ENCODE measurements at places on chromosomes 1 and 21. TPM values are rescaled to one million over a fixed set of nuclear protein-coding genes. Genes with fewer than 3 reads are reported as not detected.

STRIP1 gene
- total RNA-seq: 61.6 TPM

TMEM234 gene
- total RNA-seq: 166 TPM

NUDC gene
- total RNA-seq: 20.3 TPM

GRCh38 chr21:42546433-42546832 is 32.8 kb downstream of the SLC37A1 start:
- DNase-seq: no peak

- no peak for DNase-seq
These were observed 32.3 kb downstream of the SNAP47 start for GRCh38 chr1:227767401-227768124.

GRCh38 chr1:87888446-87888845 is 559.8 kb downstream of the LMO4 start:
- no peak for DNase-seq

IL12RB2 gene
- not detected for total RNA-seq

DNA sequence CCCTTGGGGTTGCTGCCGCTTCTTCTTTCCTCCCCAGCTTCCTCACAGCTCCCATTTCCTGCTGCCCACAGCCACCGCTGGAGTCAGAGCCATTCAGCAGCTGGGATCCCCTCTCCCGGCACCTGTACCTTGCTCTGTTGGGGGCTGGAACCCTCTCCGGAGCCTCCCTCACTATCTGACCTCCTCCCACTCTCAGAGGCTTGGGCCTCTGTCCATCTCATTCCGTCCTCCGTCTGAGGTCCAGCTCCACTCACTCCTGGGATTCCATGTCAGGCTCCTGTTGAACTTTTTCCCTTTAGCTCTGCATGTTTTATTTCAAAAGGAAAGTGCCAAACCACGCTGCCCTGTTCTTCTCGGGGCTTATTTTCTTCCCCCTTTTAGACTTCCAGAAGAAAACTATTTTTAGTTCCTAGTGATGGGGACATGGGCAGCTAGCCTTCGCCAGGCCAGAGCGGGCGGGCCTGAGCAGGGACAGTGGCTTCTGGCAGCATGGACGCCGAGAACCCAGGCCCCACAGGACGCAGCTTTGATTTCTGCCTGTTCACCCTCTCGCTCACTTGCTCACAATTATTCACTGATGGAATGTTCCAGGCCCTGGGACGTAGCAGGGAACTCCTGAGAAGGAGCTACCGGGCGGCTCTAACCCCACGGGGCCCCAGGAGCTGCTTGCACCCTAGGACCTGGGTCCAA is 79.2 kb downstream of the ARHGEF10L start:
- DNase-seq: no peak

- no peak for DNase-seq
These were observed 87.3 kb upstream of the KAZN start for GRCh38 chr1:14511166-14511680.

DNA sequence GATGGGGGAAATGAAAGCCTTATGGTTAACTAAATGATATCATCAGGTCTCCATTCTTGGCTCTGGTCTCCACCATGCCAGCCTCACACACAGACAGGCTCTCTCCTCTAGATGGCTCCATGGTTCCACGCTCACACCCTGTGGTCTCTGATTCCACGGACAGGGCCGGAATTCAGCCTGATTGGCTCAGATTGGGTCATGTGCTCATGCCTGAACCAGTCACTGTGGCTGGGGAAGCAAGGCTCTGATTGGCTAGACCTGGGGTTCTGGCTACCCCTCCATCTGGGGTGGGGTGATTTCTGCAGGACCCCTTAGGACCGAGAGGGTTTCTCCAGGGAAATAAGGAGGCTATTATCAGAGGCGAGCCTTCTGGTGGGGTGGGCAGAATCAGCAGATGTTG is 277.0 kb downstream of the PTPRU start:
- no peak for DNase-seq

DNA sequence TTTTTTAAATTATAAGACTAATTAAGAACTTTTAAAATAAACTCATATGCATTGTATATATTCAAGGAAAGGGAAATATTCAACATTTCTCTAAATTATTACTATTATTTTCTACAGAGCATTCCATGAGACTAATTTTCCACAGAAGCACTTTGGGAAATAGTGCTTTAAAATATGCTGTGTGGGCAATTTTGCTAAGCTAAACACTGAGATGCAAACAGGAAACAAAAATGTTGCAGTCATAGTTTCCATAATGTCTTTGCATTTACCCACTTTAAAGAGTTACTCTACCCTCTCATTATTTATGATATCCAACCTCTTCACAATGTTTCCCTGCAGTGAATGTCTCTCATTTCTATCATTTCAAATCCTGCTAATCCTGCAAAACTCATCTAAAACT is 269.6 kb upstream of the BEND5 start:
- no peak for DNase-seq

- DNase-seq: no peak
These were observed 52.7 kb downstream of the ELF3 start for GRCh38 chr1:202063093-202063492.

DNA sequence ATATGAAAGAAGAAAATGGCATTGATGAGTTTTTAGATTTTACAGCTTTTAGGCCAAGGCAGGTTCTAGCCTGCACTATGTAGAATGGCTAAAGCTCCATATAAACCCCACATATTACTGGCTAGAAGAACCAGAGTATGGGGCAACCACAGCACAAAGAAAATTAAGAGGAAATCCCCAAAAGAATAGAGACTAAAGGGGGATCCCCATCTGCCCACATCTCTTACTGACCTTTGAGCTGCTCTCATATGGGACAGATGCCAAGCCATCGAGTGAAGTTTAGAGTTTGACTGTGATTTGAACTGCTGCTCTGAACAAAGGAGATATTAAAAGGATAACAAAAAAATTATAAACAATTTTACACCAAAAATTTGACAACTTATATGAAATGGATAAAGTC is 102.2 kb upstream of the HAO2 start:
- no peak for DNase-seq

DBT gene
- total RNA-seq: 3.7 TPM

DNA sequence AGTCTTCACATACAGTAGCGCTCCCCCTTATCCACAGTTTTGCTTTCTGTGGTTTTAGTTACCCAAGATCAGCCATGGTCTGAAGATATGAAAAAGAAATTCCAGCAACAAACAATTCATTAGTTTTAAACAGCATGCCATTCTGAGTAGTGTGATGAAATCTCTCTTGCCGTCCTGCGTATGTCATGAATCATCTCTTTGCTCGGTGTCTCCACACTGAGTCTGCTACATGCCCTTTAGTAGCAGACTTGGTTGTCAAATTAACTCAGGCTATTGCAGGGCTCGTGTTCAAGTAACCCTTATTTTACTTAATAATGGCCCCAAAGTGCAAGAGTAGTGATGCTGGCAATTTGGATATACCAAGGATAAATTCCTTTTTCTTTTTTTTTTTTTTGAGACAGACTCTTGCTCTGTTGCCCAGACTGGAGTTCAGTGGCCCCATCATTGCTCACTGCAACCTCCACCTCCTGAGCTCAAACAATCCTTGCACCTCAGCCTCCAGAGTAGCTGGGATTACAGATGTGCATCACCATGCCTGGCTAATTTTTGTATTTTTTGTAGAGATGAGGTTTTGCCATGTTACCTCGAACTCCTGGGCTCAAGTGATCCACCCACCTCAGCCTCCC is 22.6 kb downstream of the PHACTR4 start:
- DNase-seq: no peak

DNA sequence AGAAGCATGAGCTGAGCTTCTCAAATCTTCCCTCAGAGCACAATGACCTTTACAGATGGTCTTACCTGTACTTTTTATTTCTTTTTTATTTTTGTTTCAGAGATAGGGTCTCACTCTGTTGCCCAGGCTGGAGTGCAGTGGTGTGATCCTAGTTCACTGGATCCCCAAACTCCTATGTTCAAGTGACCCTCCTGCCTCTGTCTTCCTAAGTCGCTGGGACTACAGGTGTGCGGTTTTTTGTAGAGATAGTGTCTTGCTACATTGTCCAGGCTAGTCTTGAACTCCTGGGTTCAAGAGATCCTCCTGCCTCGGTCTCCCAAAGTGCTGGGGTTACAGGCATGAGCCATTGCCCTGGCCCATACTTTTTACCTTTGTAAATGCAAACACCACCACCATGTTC is 56.0 kb upstream of the LPGAT1 start:
- no peak for DNase-seq

RPE65 gene
- not detected for total RNA-seq

DNA sequence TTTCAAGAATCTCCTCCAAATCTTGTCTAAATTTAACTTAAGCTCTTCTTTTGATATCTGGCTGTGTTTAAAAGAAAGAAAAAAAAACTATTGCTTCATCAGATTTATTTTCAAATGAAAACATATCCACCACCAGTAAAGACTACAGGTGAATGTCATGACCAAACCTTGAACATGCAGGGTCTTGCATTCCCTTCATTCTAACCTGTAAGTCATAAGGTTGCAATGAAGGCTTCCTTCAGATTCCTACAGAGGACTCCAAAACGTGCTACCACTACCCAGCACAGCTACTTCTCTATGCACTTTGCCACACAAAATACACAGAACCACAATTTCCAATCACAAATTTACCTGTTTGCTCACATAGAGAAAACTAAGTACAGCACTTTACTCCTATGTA is 26.3 kb downstream of the FRRS1 start:
- no peak for DNase-seq

DNA sequence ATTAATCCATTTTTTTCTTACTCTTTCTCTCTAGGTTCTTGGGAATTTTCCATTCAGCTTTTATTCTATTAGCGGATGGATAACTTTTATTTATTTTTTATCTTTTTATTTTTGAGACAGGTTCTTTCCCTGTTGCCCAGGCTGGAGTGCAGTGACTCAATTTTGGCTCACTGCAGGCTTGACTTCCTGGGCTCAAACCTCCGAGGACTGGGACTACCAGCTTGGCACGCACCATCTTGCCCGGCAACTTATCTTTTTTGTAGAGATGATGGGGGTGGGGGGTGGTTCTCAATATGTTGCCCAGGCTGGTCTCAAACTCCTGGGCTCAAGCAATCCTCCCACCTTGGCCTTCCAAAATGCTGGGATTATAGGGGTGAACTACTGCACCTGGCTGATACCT is 36.1 kb upstream of the CHIT1 start:
- no peak for DNase-seq

F11R gene
- total RNA-seq: 94.3 TPM

GRCh38 chr1:56199956-56200355 is 379.4 kb downstream of the PLPP3 start:
- no peak for DNase-seq

- peak; percentile 39 for DNase-seq
These were observed 723 bp downstream of the CDC42BPA start for GRCh38 chr1:227317523-227318015.

- DNase-seq: no peak
These were observed 675.0 kb downstream of the KIF26B start for GRCh38 chr1:245829826-245830225.

DNA sequence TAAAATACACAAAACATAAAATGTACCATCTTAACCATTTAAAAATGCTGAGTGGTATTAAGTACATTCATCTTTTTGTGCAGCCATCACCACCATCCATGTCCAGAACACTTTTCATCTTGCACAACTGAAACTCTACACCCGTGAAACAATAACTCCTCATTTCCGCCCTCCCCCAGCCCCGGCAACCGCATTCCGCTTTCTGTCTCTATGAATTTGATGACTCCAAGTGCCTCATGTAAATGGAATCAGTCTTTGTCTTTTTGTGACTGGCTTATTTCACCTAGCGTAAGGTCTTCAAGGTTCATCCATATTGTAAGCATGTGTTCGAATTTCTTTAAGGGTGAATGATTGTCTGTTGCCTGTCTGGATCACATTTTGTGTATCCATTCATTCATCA is 37.2 kb downstream of the SCCPDH start:
- DNase-seq: no peak

DNA sequence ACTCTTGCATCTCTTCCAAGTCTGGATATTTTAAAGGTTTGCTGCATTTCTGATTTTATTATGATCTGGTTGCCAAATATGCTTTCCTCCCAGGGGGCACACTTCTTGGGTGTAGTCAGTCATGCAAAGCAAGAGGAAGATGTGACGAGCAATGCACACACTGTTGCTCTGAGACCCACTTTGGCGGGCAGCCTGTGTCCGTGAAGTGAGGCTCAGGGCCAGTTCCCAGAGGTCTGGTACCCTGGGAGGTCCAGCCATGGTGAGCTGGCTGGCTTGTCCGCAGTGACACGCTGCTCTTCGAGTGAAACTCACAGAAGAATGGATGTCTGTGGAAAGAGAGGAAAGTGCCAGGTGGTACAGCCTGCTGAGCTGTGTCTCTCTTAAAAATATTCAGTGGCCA is 52.8 kb upstream of the EDN2 start:
- DNase-seq: no peak

YTHDF2 gene
- total RNA-seq: 50.5 TPM

DNA sequence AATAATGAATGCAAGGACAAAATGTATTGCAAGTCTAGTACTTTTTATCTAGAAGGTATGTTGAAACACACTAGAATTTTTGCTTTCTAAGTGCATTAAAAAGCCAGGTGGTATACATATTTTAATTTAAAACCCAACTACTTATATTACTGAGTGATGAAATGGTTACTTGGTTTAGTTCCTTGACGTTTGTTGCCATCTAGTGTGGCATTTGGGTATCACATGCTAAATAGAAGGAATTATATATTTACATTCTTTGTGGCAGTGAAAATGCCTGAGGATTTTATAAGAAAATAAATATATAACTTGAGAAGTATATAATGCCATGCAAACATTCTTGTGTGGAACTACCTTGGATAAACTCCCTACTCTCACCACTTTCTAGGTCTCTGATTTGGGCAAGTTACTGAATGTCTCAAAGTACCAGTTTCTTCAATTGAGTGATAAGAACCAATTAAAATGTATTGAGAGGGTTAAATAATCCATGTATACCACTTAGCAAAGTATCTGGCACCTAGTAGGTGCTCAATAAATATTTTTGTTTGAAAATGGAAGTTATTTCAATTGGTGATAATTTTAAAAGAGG is 69.6 kb downstream of the SDCCAG8 start:
- DNase-seq: no peak

DNA sequence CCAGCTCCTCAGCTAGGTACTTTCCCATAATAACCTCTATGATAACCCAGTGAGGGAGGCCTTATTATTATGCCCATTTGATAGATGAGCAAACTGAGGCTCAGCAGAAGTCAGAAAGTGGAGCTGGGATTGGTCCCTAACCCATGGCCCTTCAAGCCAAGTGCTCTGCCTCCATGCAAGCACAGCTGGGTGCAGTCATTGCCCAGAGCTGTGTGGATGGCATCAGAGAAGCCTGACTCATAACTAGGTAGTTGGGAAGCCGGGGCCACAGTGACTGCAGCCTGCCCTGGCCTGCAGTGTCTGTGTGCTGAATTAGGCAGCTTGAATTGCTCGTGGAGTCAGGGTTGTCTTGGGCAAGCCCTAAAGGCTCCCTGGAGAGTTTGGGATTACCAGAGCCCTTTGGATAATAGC is 89.9 kb upstream of the SLC2A1 start:
- DNase-seq: no peak

CD1B gene
- total RNA-seq: not detected

GRCh38 chr1:114561333-114561732 is 20.1 kb downstream of the BCAS2 start:
- DNase-seq: no peak

DNA sequence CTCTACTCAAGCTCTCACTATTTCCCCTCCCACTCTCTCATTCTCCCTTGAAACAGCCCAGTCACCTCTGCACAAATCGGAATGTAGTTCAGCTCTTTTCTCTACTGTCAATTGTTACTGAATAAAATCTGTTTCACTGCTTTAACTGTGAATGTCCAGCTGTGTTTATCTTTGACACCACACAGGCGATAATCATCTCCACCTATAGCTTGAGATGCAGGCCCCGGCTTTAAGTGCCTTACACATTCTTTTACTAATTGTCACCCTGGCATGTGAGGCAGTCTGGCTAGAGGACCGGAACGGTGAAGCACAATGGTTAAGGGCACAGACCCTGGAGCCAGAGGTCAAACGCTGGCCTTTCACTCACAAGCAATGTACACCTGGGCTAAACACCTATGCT is 122.8 kb upstream of the C8B start:
- DNase-seq: no peak

Measured in transverse colon (tissue), 4 donors.